Right ventricle myocardium superior (tissue), 1 donor: ENCODE measurements at places on chromosomes 12 and 14.

DNA sequence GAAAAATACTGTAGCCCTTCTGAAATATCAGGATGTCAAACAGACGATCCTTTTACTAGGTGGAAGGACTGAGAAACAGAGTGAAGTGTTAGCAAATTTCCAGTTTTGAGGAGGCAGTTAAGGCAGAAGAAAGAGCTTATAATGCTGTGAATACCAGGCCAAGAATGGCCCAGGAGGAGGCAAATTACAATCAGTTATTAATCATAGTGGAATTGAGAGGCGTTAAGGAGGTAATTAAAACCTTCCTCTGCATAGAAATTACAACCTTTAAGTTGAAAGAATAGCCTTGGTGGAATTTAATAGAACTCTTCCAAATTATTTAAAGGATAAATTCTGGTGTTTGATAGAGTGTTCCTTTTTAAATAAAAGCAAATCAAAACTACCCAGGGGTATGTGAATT, 590.9 kb upstream of the SEL1L start:
- no peak for DNase-seq

GRCh38 chr12:115571446-115571845, 706.0 kb downstream of the MED13L start:
- DNase-seq: no peak

DNA sequence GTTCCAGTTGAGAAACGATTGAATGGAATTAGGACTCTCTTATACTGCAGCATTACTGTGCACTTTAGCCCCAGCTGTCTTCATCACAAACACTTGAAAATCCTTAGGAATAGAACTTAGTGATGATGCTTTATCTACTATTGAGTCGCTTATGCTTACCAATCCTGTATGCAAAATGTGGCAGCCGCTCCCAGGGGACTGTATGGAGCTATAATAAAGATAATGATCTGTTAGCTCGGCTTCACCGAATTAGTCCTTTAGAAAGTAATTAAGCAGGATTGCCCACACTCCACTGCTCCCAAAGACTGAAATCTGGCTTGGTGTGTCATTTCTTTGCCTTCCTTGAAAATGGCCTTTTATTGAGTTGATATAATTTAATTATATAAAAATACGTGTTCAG, 10.6 kb downstream of the EML1 start:
- DNase-seq: no peak

DNA sequence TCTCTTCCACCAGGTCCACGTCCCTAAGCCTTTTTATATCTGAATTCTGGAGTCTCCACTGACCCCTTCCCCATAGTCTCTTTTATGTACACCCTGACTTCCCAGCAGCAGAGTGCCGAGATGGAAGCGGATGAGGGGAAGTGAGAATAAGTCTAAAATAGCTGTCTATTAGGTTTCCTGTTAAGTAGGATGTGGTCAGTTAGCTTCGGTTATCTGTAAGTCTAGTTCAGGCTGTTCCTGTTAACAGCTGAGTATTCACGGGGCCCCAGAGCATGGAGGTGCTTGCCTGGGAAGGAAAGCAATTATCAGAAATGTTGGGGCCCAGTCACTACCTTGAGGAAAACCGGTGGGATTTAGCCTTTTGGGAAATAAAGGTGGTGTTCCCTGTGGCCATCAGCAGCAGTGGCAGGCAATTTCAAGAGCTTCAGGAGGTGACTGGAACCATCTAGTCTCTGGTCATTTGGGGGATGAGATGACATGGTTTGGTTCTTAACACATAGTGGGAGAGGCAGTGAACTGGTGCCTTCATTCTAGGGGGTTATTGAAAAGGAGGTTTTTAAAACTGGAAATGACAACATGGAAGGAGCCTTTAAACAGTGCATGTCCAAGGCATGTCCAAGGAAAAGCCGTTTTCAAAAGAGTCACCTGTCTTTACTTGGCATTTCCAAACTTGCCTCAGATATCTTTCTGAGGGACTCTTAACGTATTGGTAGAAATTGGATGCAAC, 21.8 kb downstream of the CHST11 start:
- DNase-seq: no peak

DNA sequence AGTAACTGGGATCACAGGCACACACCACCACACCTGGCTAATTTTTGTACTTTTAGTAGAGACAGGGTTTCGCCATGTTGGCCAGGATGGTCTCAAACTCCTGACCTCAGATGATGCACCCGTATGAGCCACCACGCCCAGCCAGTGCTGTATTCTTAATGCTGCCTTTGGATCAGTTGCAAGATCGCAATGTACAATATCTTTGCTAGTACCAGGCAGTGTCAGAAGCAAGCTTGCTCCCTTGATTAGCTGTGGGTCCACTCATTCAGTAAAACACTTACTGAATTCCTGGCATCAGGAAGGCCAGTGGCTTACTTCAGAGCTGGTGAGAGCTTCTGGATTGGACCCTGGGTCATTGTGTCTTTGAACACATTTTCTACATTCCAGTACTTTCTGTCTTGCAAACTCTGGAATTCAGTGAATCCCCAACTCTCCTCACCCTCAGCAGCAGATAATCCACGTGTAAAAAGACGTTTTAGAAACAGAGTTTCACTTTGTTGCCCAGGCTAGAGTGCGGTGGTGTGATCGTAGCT, 1183.7 kb downstream of the AACS start:
- no peak for DNase-seq

- DNase-seq: no peak
These were observed 329.0 kb upstream of the SFSWAP start for GRCh38 chr12:131381716-131382430.

DNA sequence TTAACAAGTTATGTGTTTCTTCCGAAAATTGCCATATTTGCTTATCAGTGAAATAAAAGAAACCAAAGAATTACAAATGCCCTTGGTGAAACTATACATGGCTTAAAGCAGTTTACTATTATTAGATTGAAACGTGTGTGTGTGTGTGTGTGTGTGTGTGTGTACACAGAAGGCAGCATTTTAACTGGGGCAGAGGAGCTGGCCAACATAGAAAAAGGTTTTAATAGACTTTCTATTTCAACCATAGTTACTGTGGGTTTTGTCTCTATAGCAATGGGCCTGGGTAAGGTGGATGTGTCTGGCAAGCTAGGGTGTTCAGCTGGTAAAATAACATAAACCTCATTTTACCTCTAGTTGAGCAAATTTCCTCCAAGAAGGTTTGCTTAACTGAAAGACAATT, 6.5 kb downstream of the PRICKLE1 start:
- DNase-seq: no peak

- no peak for DNase-seq
These were observed 368.7 kb downstream of the TMEM132D start for GRCh38 chr12:129534966-129535750.

- no peak for DNase-seq
These were observed 129.1 kb downstream of the PTPRB start for GRCh38 chr12:70508178-70508577.

DNA sequence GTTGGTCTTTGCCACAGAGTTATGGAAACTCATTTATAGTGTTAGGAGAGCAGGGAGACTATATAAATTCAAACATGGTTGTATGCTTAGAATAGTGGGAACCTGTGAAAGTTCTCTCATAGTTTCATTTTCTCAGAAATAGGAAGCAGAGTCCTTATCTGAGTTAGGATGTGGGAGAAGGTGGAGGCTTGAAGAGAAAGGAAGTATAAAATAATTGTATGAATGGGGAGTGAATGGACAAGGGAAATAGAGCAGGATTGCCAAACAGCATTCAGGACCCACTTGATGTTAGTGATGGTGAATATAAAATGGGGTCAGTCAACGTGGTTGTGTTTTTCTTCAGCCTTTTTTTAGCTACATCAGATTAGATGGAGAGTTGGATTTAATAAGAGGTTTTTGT, 34.0 kb upstream of the TPH2 start:
- no peak for DNase-seq

DNA sequence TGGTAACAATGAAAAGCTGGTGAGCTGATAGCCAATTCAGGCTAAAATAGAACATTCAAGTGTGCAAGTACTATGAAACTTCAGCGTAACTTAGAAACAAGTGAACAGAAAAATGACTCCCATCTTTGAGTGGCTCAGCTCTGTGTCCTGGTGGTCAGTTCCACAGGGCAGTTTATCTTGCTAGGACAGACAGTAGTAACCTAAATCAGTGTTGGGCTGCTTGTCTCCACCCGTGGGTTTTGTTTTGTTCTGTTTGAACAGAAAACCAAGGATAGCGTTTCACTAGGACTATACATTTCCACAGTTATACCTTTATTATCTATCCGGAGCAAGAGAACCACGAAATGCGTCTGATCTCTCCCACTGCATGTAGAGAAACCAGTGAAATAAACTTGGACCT, 467.8 kb downstream of the EGLN3 start:
- DNase-seq: no peak

DNA sequence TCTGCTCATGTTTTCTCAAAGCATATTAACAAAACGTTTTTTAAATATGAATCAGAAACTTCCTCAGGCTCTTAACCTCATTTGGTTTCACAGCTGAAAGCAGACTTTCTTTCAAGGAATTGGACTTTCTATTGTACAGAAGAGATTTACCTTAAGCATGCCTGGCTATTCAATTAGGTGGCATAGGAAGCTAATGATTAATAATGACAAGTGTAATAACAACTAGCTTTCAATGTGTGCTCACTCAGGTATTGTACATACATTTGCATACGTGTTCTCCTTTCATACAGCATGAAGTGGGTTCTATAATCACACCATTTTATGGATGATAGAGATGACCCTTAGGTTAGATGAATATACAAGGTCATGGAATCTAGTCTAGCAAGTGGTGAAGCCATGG, 115.7 kb downstream of the ANO6 start:
- DNase-seq: no peak

DNA sequence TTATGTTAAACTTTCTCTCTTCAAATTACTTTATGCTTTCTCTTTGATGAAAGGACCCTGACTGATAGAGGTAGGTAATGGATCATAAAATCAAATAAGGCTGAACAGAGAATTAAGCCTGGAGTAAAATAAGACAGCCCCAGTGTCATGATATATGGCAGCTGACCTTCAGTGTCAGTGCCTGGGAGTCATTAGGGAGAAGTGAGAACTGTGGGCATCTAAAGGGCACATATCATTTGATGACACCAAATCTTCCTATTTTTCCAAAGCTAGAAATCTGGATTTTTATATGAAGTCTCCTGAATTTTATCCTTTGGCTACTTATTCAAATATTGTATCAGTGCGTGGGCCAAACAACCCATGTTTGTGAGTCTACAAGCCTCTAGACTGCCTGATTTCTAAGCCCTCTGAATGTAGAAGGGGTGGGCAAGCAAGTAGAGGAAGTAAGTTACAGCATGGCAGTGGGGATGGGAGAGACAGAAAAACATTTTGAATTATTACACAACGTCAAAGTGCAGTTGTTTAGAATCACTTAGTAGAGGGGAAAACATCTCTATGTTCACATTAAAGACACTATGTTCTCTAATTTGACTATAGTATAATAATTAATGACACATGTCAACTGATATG, 10.0 kb downstream of the SLC39A9 start:
- no peak for DNase-seq

GRCh38 chr12:84644908-84645307, 267.7 kb downstream of the SLC6A15 start:
- DNase-seq: no peak

- no peak for DNase-seq
These were observed 14.4 kb upstream of the SPSB2 start for GRCh38 chr12:6887460-6887859.

DNA sequence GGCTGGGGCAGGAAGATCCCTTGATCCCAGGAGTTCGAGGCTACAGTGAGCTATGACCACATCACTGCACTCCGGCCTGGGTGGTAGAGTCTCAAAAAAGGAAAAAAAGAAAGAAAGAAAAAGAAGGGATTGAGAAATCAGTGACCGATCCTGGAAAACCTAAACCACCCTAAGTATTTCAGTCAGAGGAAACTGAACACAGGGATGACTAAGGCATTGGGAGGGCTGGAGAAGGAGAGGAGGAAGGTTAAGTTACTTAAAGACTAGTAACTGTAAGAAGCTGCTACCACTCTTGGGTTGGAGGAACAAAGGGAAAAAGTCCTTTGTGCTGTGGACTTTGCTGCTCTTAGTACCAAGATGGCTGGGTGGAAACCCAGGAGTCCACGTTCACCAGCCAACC, 10.6 kb downstream of the HHIPL1 start:
- no peak for DNase-seq

- DNase-seq: no peak
These were observed 115.8 kb downstream of the DAD1 start for GRCh38 chr14:22472935-22473854.

DNA sequence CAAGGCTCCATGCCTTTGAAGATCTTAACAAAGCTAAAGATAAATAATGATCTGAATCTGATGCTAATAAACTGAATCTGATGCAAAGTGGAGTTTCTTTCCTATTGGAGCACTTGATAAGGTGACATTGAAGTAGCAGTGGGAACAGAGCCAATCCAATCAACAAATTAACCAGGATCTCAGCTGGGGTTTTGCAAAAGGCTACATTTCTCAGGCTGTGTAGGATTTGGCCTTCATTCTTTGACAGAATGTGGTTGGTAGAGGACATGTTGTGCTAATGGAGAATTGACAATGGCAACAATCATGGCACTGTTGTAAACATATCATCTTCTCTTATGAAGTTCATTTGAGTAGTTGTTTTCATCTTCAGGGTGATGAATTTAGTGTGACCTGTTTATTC, 164.9 kb downstream of the CCDC91 start:
- DNase-seq: no peak

DNA sequence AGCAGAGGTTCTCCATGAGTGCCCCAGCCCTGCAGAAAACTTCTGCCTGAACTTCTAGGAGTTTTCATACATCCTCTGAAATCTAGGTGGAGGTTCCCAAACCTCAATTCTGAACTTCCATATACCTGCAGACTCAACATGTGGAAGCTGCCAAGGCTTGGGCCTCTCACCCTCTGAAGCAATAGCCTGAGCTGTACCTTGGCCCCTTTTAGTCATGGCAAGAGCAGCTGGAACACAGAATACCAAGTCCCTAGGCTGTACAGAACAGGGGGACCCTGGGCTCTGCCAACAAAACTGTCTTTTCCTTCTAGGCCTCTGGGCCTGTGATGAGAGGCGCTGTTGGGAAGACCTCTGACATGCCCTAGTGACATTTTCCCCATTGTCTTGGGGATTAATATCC, 494.3 kb upstream of the FOXG1 start:
- no peak for DNase-seq

- DNase-seq: no peak
These were observed 6.9 kb upstream of the IGF1 start for GRCh38 chr12:102487226-102487625.

- DNase-seq: no peak
These were observed 74.2 kb downstream of the NOC4L start for GRCh38 chr12:132218527-132218875.

DNA sequence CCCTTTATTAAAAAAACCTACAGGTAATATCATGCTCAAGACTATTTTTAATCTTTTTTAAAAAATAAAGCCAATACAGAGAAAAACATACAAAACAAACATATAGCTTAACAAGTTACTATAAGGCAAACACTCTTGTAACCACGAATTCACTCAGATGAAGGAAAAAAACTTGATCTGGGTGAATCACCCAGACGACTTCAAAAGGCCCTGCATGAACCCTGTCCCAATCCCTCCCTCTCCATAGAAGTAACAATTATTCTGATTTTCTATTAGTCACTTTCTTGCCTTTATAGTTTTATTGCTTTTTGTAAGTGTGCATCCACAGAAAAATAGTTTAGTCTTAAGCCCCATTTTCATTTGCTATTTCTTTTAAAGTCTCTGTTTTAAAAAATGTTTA, 72.6 kb downstream of the LRP6 start:
- no peak for DNase-seq

- DNase-seq: no peak
These were observed 22.7 kb downstream of the HIF1A start for GRCh38 chr14:61718039-61718438.

- DNase-seq: no peak
These were observed 26.3 kb upstream of the TC2N start for GRCh38 chr14:91893669-91894068.

GRCh38 chr12:10582704-10583103, 30.7 kb downstream of the MAGOHB start:
- no peak for DNase-seq
